Activated CD8-positive, alpha-beta memory T cell treated with anti-CD3 and anti-CD28 coated beads for 48 hours (primary cell): ENCODE measurements at places on chromosomes 16 and 17.

DNA sequence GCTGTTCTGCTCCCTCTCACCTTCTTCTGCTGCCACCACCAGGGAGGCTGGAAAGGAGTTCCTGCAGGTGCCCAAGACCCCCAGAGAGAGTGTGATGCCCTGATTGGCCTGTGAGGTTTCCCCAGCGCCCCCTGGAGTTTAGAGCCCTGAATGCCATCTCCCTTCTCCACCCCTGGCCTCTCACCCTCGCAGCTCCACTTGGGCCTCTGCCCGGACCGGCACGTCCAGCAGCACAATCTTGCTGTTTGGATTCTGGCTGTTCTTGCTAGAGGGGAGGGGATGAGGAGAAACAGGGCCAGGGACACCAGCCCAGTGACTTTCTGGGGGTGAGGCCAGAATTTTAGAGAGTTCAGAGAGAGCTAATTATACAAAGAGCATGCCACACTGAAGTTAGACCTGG is 12.5 kb upstream of the FAM171A2 start:
- no peak for DNase-seq

GRCh38 chr16:88015806-88016140 is 64.5 kb downstream of the BANP start:
- DNase-seq: no peak

GRCh38 chr17:45341533-45342158 is 24.8 kb upstream of the MAP3K14 start:
- DNase-seq: no peak

- DNase-seq: no peak
These were observed 32.5 kb downstream of the WIPF2 start for GRCh38 chr17:40251576-40251975.

DNA sequence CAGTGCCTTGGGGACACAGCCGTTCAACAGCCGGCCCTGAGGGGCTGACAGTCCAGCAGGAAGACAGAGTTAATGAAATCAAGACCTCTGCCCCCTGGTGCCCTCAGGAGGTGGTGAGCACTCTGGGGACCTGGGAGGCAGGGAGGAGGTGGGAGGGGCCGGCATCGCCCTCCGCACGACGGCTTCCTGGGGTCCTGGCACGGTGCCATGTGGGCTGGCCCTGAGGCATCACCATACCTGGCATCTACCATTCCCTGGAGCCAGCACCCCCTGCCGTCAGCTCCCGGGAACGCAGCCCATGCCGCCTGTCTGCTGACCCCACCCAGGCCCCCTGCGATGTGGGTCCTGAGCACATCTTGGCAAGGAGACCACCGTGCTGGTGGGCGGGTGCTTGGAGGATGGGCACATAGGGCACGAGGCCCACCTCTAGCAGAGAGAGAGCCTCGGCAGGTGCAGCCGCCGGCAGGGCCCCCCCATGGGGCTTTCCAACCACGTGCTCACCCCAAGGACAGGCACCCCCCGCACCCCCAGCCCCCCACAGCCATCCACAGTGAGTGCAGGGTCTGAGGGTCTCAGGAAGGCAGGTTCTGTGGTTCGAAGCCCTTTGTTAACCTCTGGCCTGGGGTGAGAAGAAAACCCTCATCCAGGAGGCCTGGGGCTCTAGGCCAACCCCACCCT is 52.5 kb downstream of the ZFPM1 start:
- no peak for DNase-seq

GRCh38 chr17:2892305-2892971 is 96.2 kb downstream of the RAP1GAP2 start:
- DNase-seq: no peak

- DNase-seq: no peak
These were observed 71.5 kb downstream of the GAS7 start for GRCh38 chr17:10126616-10127501.

GRCh38 chr17:77280304-77281121 is 139.7 kb downstream of the SEC14L1 start:
- no peak for DNase-seq

DNA sequence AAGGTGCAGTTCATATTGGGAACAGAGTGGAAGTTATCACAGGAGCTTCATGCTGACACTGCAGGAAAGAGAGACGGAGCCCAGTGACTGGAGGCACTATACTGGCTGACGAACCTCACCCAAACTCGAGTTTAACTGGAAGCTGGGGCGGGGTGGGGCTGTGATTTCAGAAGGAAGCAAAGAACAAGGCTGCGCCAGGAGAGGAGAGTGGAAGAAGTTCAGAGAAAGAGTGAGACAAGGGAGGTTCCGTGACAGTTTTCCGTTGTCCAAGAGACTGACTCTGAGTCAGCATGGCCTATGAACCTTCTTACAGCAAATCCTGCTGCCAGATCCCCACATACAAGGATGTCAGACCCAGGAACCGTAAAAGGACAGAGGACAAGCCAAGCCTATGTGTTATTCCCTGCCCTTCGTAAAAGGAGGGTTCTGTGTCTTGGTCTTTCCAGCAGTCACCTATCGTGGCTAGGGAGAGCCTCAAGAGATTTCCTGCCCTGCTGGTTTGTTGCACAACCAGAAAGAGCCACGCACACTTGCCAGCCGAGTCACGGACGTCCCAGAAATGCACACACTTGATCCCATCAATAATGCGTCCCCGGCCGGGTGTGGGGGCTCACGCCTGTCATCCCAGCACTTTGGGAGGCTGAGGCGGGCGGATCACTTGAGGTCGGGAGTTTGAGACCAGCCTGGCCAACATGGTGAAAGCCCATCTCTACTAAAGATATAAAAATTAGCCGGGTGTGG is 5.1 kb downstream of the PITPNA start:
- no peak for DNase-seq

DNA sequence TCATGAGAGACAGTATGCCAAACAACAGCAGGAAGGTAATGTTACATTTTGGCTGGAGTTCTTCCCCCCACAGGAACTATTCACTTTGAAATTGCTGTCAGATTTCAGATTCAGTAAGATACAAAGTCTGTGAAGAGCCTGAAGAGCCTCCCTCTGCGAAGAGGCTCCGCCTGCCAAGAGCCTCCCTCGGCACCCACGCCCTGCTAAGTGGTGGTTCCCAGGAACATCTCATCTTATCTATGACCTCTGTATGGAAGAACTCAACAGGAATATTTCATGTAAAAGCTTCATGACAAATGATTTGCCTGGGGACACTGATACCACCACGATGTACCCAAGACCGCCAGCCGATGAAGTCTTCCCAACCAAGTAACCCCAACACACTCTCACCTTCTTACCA is 3.2 kb downstream of the ZC3H7A start:
- DNase-seq: no peak

GRCh38 chr17:11388054-11388453 is 147.0 kb downstream of the SHISA6 start:
- no peak for DNase-seq

- no peak for DNase-seq
These were observed 138.4 kb downstream of the WWOX start for GRCh38 chr16:78237841-78238240.

DNA sequence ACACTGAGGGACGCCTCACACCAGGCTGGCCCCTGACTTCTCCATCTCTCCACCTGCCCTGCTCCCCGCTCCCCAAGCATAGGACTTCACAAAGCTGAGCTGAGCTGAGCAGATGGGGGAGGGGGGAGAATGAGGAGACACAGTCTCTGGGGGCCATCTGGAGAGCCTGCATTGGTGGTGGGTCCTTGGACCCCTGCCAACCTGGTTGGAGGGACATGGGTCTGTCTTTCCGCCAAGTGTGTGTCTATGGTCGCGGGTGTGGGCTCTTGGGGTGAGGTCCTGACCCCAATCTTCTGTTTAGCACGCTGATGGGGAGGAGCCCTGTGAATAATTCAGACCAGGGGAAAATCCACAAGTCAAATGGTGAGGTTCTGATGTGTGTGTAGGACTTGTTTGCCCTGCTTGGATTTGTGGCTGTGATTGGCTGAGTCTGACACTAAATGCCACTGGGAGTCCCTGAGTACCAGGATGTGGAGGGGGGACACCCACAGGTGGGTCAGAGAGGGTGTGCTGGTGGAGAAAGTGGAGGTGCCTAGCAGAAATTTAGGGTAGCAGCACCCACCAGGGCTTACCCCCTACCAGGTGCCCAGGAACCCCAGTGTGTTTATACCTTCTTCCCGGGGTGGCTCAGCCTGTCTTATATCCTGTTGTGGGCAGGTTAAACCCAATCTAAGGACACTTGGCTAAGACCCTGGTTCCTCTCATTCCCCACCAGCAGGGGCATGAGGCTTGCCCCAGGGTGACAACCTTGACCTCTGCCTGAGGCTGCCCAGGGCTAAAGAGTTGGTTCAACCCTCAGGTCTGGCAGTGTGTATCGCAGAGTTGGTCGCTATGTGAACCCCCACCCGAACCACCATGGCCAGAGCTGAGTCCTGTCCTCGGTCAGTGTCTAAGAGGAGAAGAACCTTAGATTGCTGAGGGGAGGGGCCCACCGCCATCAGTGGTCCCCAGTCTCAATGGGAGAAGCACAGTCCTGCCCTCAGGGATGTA is 2.1 kb downstream of the FMNL1 start:
- DNase-seq: peak; percentile 53

- no peak for DNase-seq
These were observed 11.3 kb upstream of the CD300A start for GRCh38 chr17:74455025-74455545.

DNA sequence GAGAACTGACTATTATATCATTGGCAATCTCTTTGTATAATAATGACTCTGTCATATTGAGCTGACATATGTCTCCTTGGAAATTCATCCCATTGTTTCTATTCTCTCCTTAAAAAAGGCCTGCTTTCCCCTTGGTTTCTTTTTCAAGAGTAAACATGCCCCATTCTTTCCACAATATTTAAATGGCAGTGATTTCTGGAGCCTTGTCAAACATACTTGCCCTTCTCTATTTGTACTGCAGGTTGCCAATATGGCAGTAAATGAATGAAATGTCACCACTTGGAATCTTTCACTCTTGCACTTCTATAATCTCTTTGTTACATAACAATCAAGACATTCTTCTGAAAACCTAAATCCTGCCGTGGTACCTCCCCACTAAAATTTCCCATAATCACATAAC is 1265.1 kb upstream of the CDH8 start:
- no peak for DNase-seq

GRCh38 chr16:76574651-76575050 is 297.4 kb downstream of the CNTNAP4 start:
- no peak for DNase-seq

DNA sequence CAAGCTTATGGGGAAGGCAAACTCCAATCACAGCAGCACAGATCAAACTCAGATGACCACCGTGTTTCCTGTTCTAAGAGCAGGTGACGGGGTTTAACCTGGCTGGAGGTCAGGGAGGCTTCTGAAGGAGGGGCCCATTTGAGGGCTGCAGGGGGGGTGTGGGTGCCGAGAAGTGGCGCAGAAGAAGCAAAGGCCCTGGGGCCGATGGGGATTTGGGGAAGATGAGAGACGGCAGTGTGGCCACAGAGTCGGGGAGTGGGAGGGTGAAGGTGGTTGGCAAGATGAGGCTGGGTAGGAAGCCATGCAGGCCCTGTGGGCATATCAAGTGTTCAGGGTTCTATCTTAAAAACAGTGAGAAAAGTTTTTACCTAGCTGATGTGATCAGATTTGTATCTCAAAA is 122.9 kb downstream of the CLEC16A start:
- DNase-seq: no peak

DNA sequence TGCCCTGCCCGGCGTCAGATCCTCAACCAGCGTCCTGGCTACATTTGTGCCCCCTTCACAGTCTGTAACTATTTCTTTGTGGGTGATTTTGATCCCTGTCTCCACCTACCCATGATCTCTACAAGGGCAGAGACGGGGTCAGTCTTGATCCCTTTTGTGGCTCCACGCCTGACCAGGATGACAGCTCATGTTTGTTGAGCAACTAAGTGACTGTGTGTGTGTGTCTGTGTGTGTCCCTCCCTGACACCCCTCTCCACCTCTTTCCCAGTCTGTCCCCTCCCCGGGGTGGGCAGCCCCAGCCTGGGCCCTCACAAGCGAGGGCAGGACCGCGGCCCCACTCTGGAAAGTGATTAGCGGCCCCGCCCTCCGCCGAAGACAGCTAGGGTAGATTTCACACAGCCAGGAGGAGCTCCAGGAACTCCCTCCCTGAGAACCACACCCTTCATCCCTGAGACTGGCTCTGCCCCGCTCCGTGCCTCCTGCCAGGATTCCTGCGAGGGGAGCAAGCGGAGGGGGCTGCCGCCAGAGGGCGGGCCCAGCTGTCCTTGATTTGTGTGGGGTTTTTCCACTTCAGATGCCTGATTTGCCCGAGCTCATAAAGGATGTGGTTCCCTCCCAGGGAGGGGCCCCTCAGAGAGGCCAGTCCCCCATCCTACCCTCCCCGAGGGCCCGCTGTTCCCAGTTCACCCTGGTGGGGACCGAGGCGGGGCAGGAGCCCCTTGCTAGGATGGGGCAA is 5.3 kb upstream of the HS3ST6 start:
- no peak for DNase-seq

DNA sequence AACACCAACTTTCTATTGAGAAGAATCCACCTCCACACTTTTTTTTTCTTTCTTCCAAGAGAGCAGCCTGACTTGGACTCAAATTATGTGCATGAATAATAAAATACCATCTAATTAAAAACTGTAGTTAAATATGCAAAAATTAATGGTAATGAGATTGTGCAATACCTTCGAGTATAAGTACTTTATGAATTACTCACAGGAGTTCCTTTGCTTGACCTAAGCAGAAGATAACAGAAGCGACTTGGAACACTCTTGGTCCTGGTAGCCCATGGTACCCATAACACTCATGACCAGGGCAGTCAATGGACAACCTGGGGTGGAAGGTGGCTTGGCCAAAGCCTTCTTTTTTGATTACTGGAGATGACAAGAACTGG is 203.5 kb upstream of the IRX3 start:
- DNase-seq: no peak

DNA sequence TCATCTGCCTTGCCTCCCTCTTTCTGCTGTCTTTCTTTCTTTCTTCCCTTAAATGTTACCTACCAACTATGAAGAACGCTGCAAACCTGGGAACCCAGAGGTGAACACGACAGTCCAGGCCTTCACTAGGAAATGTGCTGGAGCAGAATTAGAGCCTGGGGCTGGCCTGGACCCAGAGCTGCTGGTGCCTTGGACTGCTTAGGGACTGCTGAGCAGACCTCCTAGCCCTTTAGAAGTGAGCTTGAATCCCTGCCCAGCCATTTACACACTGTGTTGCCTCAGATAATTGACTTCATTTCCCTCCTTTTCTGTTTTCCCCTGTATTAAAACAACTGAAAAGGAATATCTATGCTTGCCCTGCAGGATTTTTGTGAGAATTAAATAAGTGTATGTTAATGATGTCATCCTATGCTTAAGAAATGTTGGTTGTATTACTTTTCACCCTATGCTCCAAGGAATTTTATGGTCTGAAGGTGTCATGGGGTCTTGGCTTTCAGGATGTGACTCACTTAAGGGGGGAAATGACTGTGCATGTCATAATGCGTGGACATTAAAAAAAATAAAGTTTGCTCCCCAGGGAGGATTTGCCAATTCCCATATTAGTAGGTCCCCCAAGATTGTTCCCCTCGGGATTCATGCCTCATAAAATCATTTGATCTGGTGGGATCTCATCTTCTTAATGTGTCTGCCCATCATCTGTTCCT is 11.5 kb downstream of the CDH13 start:
- DNase-seq: no peak
